ENCODE measurements at places on chromosomes 1 and 21.

DNA sequence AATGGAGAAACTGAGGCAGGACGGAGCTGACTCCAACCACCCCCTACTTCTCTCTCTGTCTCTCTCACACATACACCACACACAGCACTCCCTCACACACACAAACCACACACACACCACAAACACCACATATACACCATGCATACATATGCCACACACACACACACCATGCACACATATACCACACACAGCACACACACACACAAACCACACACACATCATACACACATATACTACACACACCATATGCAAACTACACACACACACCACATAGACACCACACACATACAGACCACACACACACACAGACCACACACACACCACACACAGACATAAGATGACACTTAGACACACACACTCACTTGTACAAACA, 94.3 kb downstream of the RIPK4 start:
- no peak for DNase-seq

- no peak for DNase-seq
Observed at GRCh38 chr1:205851993-205852392, 2.1 kb upstream of the PM20D1 start.

- no peak for DNase-seq
Observed at GRCh38 chr1:14112613-14113012, 412.6 kb downstream of the PRDM2 start.

- no peak for DNase-seq
Observed at GRCh38 chr21:29737186-29737585, 202.6 kb downstream of the GRIK1 start.

- no peak for DNase-seq
Observed at GRCh38 chr1:46485564-46486431, 3.8 kb upstream of the DMBX1 start.

DNA sequence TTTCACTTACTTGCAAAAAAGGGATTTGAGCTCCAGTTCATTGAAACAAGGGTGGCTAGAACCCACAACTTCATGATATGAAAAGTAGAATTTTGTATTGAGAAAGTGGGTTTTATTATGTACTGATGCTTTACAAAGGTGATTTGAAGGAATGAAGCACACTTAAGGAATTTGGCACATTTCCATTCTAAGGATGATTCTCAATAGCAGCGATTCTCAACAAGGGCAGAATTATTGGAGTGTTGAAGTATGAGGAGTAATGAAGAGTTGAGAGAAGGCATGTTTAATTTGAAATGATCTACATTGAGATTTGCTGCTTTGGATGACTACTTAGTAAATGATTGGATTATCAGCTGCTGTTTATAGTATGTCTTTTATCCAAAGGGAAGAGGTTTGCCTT, 54.7 kb downstream of the FNBP1L start:
- no peak for DNase-seq

- DNase-seq = no peak
Observed at GRCh38 chr1:26213335-26213905, 20.6 kb upstream of the CEP85 start.

DNA sequence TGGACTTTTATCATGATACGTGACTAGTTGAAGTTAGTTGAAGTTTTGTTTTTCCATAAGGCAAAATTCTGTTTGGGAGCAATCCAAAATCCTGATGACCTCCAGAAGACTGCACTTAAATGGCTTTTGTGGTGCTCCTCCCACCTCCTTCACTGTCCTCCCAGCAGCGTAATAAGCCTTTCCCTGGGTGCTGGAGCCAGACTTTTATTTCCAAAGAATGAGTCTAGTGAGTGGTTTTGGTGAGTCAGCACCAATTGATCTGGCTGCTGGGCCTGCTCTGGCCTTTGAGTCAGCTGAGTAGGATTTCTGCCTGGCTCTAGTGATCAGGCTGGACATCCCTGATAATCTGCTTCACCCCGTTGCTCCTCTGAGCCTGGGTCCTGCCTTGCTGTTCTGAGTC, 21.7 kb upstream of the KCND3 start:
- DNase-seq = no peak

GRCh38 chr1:93659822-93660503, 21.7 kb downstream of the BCAR3 start:
- no peak for DNase-seq

DNA sequence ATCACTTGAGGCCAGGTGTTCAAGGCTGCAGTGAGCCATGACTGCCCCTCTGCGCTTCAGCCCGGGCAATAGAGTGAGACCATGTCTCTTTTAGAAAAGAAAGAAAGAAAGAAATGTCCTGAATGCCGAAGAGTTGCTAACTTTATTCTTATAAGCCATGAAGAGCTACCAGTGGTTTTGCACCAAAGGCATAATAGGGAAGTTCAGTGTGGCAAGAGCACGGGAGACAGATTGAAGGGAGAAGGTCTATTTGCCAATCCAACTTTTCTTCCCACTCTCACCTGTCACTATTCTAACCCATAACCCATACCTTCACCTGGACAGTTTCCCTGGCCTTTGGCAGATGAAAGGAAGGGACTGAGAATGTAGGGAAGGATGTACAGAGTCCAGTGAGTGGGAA, 4.4 kb upstream of the PEA15 start:
- no peak for DNase-seq

- DNase-seq = no peak
Observed at GRCh38 chr1:216453777-216454176, 30.5 kb upstream of the USH2A start.

DNA sequence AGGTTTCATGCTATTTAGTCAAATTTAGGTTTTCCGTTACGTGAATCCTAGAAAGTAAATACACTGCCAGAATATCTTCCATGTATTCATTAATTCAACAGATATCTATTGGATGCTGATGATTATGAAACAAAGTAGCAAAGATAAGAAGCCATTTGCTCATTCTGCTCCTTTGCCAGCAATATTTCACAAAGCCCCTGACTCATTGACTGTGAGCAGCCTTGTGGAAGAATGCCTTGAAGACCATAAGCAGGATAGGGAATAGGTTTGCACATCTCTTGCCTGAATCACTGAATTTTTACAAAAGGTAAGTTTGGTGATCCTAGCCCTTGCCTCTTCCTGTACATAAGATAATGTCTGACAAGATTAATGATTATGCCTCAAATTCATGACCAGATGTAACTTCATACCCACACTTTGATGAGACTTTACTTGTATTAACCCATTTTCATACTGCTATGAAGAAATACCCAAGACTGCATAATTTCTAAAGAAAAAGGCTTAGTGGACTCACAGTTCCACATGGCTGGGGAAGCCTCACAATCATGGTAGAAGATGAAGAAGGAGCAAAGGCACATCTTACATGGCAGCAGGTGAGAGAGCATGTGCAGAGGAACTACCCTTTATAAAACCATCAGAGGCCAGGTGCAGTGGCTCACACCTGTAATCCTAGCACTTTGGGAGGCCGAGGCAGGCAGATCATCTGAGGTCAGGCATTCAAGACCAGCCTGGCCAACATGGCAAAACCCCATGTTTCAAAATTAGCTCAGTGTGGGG, 1.6 kb upstream of the PIGK start:
- DNase-seq = no peak

GRCh38 chr21:44550807-44551206, 498 bp downstream of the KRTAP10-2 start:
- no peak for DNase-seq

DNA sequence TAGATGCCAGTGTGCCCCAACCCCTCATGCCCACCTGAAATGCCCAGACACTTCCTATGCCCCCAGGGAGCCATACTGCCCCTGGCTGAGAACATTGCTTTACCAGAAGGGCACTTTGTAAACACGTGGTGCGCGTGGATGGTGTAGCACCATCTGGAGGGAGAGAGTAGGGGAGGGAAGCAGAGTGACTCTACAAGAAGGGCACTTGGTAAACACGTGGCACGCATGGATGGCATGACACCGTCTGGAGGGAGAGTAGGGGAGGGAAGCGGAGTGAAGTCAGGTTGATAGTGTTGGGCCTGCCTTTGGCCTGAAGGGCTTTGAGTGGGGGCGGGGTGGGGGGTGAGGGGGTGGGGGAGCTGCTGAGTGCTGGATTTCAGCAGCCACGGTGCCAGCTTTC, 324.0 kb upstream of the VAMP3 start:
- no peak for DNase-seq

DNA sequence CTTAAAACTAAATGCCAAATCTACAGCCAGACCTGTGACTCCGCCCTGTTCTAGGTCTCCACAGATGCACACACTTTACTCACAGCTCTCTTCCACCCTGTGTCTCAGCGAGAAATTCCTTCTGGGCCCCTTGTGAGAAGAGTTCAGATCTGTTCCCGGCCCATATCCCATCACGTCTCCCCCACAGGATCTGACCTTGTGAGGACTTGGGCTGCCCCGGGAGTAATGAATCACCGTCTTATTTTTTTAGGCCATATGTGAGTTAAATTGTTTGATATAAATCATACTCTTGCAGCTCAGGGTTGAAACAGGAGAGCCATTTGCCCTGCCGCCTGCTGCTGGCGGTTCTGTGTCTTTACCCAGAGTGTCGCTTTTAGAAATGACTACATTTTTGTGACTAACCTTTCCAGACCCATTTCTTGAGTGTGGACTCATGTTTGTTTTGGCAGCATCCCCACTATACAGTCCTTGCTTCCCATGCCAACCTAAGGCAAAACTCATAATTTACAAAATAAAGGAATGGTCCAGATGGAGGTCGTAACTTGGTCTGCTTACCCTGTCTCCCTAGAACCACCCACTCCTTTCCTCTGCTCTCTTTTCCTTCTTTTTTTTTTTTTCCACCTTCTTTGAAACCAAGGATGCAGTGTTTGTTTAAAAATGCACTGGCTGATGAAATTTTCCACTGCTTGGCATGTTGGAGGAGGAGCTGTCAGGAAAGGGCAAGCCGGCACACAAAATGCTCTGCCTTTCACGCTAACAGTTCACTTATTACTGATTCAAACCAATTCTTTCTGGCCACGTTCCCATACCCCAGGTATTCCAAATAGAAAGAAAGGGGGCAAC, 98.0 kb upstream of the C1orf105 start:
- DNase-seq = no peak

DNA sequence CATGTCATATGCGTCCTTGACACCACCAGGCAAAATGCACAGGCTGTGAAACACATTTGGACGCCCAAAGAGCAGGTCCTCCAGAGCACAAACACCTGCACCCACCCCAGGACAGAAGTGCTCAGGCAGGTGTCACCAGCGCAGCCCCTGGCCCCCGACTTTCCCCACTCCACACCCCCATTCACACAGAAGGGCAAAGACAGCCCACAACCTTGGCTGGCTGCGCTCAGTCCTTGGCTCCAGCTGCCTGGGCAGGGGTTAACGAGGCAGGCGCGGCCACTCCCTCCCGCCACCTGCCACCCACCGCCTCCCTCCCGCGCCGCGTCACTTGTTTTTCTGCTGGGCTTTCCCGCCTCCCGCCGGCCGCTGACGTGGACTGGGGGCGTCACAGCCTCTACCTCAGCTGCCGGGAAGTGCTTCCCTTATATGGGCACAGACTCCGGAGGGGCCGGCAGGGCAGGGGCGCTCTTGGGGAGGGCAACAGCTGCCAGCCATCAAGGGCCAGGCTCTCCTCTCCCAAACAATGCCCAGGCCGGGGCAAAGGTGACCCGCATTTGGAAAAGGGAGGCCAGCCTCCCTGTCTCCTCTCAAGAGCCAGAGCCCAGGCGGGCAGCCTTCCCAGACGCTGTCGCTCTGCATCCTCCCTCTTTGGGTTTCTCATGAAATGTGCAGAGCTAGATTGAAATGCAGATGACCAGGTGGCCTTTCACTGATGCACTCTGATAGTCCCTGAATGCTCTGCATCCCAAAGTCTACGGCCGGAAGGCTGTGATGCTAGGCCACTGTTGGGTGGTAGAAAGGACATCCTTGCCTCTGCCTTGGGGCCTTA, 14.8 kb upstream of the BTG2 start:
- DNase-seq = peak; percentile 96

DNA sequence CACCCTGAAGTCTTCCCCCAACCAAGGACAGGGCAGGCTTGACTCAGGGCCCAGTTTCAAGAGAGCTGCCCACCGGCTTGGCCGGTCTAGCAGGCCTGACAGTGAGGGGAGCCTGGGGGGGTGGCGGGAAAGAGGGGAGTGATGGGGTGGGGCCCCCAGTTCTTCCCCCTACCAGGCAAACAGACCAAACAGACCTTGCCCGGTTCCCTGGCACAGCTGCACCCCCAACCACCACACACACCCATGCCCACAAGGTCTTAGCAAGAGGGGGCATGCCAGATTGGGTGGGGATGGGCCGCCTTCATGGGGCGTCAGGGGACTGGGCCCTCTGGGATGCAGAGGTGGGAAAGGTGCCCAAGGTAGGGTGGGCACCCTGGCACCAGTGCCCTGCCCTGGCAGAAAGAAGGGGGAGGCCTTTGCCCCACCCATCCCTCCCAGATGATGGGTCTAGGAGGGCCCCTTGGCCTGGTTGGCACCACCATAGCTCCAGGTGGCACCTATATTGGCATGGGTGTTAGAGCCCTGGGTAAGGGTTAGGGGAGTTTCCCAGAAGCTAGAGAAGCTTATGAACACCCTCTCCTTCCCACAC, 8.9 kb downstream of the ZBTB7B start:
- no peak for DNase-seq

DNA sequence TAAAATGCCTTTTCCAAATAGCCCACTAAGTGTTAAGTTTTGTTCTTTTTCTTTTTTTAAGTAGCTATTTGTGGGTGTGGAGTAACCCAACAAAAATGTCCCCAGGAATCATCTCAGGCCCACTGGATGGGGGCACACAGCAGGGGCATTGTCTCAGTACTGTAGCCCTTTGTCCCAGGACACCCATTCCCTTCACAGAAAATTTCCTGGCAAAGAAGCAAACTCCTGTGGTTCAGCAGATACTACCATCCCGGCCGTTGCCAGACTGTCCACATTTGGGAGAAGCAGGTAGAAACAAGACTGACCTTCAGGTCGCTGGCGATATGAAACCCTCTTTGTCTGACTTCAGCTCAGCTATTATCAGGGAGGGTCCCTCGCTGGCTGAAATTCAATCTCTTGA, 23.7 kb upstream of the SRRM1 start:
- no peak for DNase-seq

DNA sequence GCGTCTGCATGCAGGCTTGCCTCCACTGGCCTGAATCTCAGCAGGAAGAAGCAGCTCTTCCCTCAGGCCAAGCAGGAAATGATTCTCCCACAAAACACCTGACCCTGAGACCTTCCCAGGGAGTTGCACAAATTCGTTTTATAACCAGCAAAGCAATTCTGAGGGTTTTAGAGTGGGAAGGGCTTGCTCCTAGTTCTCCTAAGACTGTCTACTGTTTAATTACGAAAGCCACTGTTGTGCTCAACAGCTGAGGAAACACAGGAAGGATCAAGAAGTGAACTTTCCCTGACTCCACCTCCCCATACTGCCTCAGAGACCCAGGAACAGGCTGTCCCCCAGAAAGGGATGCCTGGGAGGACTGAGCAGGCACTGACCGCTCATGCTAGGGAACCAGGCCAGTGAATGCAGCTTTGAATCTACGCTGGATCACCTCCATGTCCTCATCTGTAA, 37.0 kb upstream of the PUM1 start:
- DNase-seq = no peak

DNA sequence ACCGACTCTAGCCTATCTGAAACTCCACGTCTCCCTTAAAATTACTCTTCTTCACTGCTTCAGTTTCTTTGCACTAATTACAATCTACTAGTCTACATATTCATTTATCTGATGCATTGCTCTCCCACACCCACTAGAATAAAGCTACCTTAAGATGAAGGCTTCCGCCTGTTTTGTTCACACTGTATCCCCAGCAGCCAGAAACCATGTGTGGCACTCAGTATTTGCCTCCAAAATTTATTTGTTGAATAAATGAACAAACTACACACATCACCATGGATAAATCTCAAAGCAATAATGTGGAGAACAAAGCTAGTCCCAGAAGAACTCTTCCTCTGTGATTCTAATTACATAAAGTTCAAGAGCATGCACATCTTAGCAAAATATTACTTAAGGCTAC, 95.7 kb downstream of the DSCAM start:
- DNase-seq = no peak
